HEK293T (cell line): ENCODE measurements at places on chromosomes 16 and 17.

DNA sequence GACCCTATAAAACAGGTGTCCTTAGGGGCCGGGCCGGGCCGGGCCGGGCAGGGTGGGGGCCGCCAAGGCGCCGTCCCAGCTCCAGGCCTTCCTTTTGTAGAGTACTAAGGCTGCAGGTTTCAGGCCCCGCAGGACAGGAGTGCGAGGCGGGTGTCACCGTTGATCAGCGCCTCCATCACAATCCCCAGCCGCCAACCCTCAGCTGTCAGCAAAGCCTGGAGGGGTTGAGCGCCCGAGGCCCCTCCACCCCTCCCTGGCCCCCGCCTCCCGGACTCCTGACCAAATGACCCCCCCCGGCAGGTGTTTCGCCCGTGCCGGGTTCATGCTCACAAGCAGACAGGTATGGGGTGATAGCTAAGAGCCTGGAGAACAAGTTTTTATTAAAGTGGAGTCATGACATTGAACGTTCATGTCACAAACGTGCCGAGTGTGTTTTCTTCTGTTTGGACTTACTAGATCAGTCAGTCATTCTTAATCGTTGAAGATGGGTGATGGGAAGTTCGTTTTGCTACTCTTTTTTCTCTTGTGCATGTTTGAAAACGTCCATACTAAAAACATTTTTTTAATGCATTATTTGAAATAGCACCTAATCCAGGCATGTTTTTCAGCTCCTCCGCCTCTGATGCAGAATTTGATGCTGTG is 534 bp downstream of the ARL2BP start:
- peak; percentile 43 for DNase-seq

DNA sequence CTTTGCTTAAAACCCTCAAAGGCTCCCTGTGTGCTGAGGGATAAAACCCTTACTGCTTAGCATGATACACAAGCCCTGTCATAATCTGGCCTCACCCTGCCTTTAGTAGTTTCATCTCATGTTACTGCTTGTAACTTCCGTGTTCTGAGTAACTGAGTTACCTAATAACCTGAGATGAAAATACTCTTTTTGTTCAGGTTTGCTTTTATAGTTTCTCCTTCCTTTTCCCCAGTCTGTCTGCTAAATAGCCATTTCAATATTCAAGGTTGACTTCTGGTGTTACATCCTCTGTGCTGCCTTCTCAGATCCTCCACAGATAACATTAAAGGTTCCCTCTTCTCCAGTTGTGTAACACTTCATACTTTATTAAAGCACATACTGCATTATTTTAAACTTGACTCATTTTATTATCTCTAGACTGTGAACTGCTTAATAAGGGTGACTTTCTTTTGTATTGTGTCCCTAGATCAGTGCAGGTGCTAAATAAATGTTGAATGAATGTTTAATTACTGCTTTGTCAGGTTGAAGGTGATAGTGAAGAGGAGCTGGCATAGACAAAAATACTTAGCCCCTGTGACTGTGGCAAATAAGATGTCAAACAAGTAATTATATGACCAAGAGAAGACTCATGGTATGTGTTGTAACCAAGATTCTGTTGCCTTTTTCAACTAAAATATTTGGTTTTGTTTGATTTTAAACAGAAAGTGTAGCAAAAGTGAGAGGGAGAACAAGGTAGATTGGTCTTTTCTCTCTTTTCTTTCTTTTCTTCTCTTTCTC is 47.8 kb downstream of the NFAT5 start:
- DNase-seq: no peak

DNA sequence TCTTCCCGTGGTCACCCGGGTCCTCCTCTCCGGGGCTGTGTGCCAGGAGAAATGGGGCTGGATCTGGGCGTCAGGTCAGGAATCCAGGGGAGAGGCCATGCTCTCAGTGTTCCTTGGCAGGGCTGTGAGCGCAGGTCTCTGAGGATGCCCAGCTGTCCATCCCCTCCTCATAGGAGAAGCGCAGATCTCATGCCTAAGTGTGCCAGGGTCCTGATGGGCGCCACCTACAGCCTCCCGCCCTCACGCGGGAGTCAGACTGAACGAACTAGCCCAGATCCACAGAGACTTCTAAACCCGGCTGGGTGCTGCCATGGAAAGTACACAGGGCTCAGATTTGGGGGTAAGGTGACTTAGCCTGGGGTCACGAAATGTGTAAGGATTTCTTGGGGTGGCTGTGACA is 24.3 kb downstream of the MGRN1 start:
- no peak for DNase-seq

DNA sequence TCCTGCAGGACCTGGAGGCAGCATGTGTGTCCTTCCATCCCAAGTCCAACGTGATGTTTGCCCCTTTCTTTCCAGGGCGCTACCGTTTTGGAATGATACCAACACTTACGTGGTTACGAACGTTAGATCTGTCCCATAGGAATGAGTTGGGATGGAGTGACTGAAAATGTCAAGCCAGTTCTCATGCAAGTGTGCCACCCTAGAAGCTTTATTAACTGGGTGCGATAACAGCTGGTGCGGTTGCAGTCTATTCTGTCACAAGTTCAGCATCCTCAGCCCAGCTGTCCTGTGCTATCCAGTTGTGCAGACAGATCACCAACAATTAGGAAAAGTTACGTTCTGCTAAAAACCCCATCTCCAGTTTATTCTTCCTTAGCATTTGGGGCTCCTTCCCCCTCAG is 52.5 kb downstream of the BANP start:
- DNase-seq: no peak

DNA sequence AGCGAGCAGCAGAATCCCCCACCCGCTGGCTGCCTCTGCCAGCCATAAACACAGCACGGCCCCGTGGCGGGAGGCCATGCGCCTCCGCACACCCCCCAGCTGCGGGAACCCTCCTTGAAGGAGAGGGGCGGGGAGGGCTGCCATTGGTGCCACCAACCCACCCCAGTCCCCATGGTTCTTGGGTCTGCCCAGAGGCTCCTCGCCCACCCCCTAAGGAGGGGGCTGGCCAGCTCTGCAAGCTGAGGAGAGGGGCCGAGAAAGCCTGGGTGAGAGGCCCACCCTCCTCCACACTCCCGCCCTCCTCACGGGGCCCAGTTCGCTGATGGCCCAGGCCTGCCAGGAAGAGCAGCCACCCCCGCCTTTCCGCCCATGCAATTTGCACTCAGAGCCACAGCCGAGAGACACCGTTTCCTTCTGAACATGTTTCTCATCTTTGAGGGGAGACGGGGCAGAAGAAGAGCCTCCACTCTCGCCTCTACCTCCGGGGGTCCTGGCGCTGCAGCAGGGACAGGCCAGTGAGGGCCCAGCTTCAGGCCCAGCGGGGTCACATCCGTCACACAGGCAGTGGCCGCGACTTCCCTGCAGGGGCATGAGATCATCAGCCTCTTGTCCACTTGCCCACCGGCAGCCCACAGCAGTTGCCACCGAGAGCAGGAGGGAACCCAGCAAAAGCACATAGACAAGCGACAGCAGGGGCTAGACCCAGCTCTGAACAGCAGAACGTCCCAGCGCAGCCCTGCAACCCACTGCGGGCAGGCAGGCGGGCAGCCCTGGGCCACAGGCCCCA is 23.0 kb downstream of the KATNB1 start:
- DNase-seq: no peak

DNA sequence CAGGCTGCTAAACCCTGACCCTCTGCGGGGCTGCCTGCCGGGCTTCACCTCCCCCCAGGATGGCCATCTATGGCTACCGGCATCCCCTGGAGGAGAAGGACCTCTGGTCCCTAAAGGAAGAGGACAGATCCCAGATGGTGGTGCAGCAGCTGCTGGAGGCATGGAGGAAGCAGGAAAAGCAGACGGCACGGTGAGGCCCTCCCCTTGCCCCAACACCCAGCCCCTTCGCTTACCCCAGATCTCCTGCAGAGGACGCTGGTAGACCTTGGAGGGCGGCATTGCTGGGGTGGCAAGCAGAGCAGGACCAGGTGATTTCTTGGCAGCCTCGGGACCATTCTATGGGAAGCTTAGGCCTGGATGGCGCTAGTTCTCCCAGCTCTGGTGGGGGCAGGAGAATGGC is 24.5 kb downstream of the ABCC3 start:
- no peak for DNase-seq

GRCh38 chr17:48952904-48953303 is 8.3 kb upstream of the SNF8 start:
- DNase-seq: no peak

GRCh38 chr17:8909586-8910270 is 42.3 kb upstream of the PIK3R6 start:
- no peak for DNase-seq

GRCh38 chr16:66728117-66728787 is 23.2 kb downstream of the DYNC1LI2 start:
- DNase-seq: peak; percentile 70

DNA sequence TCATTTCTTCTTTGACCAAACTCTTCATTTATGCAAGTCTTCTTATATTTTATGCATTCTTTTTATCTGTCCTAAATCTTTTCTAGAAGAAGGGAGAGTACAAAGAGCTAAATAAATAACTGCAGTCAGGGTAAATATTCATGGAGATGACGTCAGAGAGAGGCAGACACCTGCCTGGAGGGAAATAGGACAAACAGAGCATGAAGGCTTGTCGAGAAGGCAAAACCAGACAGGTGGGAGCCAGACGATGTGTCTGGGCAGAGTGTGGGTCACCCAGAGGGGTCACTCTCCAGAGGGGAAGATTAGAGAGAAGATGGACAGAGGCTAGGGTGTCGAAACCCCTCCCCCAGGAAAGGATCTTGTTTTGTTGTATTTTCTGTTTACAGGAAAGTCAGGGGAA is 78.3 kb upstream of the RPL38 start:
- DNase-seq: no peak

DNA sequence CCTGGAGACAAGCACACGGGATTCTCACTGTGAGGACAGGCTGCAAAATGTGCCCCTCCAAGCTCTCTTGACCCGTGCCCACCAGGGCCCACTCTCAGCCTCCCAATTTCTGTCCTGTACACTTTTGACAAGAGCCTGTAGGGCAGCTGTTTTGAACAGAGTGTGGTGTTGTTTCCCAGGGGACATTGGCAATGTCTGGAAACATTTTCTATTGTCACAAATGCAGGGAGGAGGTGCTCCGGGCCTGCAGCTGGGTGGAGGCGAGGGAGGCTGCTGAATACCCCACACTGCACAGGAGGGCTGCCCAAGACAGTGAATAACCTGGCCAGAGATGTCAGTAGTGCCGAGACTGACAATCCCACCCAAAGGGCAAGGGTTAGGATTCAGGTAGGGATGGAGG is 10.5 kb downstream of the CEP295NL start:
- no peak for DNase-seq

- DNase-seq: no peak
These were observed 112.8 kb downstream of the PLCG2 start for GRCh38 chr16:81891736-81892364.

GRCh38 chr17:45895969-45896785 is 1.8 kb downstream of the MAPT start:
- DNase-seq: no peak

DNA sequence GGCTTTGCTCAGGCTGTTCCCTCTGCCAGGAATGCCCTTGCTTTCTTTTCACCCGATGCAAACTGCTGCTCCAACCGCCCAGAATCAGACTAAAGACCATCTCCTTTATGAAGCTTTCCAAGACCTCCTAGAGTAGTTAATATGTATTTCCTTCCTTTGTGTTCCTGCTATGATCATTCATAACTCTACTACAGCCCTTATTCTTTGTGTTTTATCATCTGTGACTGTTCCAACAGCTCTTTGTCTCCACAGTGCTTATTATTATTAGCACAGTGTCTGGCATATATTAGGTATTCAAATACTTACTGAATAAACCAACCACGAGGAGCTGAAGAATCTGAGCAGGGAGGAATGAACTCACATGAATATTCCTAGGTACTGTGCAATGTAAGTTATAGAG is 7.6 kb downstream of the PSME3IP1 start:
- no peak for DNase-seq

DNA sequence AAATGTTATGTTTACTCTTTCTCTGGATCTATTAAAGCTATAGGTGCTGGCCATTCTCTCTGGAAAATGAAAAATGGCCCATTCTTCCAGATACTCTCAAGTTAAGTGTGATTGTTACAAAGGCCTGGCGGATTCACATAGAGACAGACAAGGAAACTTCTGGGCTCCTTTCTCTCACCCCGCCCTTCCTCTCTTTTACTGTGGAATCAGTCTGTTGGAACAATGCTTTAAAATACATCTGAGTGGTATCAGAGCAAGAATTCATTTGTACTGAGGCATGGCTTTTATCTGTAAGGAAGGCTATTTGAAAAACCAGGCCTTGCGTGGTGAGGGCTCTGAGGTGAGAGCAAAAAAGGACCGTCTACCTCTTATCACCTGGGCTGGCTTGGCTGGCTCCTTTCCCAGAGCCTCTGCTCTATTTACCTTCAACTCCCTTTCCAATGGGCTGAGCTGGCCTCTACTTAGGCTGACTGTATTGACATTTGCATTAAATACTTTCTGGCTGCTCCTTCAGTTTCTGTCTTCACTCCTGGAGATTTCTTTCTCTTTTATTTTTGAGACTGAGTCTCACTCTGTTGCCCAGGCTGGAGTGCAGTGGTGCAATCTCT is 274.0 kb downstream of the PHKB start:
- no peak for DNase-seq

DNA sequence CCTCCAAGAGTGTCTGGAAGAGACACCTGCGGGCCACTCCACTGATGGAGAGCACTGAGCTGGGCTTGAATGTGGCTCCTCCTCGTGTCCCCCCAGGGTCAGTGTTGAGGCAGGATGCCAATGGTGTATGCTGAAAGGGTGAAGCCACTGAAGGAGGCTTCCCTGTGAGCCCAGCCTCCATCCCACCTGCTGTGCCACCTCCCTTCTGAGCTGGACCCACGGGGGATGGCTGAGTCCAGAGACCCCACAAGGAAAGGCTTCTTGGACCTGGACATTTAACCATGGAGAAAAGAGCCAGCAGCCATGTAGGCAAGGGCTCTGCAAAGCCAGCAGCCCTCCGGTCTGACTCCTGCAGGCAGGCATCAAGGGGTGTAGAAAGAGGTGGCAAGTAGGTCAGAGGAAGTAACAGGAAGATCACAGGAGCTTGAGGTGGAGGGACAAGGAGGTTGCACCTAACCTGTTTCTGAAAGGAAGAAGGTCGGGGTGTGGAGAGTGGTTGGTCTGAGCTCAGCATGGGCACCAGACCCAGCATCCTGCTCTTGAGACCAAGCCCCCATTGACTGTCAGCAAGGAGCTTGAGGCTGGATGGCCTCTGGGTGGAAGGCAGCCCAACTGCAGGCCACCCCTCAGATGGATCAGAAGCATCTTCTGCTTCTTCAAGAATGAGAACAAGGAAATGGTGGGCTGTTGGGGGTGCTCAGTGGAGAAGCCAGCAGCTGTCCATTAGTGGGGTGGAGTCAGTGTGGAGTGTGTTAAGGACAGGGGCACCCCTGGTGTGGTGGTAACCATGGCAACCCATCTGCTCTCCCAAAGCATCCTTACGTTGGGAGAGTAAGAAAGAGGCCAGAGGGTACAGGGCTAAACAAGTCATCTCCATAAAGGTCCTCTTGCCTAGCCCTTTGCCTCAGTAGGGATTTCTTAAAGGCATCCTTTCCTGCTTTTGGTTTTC is 80.7 kb downstream of the PLD6 start:
- no peak for DNase-seq
